ENCODE measurements at places on chromosomes 6 and 20. TPM values are rescaled to one million over a fixed set of nuclear protein-coding genes. Genes with fewer than 3 reads are reported as not detected.

- DNase-seq = no peak
These were observed 23.2 kb downstream of the ADAT2 start for GRCh38 chr6:143427109-143427817.

DNA sequence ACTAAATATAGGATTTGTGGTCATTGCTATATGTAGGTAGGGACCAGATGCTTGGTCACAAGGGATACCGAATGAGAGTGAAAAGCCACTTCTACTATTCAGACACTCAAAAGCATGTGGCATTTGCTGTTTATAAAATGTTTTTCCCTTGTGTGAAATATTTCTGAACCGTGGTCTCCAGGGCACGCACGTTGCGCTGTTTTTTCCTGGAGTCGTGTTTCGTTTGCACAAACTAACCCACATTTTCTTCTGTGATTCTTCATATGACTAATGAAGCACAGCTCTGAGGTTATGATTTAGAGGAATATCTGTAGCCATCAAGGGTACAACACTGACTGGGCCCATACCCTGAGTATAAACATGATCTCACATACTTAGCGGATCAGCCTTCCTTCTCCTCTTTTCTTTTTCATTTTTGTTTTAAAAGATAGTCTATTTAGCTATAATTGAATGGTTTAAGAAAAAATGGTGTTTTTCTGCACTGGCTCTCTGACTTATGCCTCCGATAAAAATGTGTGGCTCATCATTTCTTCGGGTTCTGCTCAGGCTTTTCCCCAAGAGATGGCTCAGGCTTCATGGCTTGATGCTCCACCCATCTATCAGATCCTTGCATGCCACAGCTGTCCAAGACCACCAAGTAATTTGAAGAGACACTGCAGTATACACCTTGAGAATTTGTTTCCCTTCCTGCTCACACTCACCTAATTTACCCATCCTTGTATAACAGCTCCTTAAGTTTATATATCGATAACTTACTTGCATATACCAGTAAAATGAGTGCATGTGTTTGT, 59.9 kb upstream of the HBS1L start:
- no peak for DNase-seq

The HLA-DQB1 gene
- 5.8 TPM for total RNA-seq

The ASIP gene
- not detected for total RNA-seq

The VSTM2L gene
- 7.5 TPM for total RNA-seq

Data from esophagus muscularis mucosa (tissue), 4 donors.